ENCODE measurements at places on chromosomes 13 and 19.

DNA sequence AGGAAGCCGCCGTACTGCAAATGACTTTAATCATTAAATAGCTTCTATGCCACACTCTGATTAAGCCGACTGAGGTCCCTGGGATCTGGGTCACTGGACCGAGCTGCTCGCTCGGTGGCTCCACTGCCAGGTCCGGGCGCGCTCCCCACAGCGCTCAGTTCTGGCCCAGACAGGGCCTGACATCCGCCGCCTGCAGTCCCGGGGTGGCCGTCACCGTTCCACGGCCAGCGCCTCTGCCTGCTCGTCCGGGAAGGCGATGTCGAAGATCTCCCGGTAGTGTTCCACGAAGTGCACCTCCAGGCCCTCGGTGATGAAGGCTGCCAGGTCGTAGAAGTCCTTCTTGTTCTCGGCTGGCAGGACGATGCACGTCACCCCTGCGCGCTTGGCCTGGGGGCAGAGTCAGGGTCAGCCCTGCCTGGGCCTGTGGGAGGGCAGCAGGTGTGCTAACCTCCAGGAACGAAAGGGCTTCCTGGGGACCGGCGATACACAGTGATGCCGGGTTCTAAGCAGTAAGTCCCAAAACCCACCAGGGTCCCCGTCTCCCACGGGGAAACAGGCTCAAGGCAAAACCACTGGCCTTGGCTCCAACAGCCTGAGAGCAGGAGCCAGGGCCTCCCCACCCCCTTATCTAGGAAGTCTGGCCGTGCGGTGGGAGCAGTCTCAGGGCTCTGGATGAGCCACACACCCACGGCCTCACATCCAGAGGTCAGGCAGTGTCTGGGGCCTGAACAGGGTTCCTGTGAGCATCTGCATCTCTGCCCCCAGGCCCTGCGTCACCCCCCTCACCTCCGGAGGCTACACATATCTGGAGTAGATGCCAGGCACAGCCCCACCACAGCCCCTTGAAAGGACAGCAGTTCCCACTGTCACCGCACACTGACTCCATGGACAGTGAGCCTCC lies 2.0 kb downstream of the RPL36 start:
- DNase-seq, result no peak

DNA sequence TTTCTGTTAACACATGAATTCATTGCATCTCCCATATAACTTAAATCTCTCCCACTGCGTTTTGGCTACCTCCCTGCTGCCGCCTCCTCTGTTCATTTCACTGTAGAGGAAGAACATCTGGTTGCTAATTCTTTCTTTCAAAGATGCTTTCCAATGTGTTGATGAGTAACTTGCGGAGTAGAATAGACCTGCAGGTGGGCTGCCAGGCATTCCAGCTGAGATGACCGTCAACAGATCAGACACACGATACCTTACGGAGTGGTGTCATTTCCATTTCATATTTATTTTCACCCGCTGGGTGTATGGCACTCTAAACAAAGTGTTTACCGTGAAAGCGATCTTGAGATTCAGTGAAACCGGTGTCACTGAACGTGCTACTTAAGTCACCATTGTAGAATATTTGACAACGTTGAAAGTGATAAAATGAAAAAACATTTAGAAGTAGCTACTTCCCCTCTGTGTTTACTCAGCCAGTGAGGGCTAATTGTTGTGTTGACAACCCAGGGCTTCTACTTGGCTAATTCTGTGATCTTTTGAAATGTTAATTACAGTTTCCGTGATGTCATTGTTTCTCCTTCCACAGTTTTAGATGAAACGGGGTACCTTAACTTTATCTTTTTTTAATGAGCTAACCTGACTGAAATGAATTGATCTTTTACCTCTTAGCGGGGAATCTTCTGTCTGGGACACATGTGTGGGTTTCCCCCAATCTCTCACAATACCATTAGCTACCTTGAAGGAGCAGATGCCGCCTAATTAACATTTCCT lies 228.5 kb upstream of the ARGLU1 start:
- DNase-seq, result no peak

GRCh38 chr13:105037110-105037509 lies 1498.4 kb downstream of the EFNB2 start:
- no peak for DNase-seq

- no peak for DNase-seq
Measured at GRCh38 chr13:44853641-44854040, 135.6 kb downstream of the NUFIP1 start.

DNA sequence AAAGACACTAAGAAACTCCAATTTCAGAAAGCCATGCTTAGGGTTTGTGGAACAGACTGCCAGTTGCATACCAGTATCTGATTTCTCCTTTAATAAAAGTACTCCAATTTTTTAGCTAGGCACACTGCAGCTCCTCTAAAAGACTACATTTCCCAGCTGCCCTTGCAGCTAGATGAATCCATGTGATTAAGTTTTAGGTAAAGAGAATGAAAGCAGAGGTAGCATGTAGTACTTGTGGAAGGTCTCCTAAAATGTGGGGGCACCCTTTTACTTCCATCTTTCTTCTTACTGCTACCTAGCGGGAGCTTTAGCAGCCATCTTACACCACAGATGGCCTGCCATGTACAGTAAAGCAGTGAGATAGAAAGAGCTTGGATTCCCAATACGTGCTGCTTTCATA lies 33.0 kb upstream of the TSC22D1 start:
- DNase-seq, result no peak

GRCh38 chr19:1402411-1403070 lies 1.2 kb upstream of the GAMT start:
- no peak for DNase-seq

DNA sequence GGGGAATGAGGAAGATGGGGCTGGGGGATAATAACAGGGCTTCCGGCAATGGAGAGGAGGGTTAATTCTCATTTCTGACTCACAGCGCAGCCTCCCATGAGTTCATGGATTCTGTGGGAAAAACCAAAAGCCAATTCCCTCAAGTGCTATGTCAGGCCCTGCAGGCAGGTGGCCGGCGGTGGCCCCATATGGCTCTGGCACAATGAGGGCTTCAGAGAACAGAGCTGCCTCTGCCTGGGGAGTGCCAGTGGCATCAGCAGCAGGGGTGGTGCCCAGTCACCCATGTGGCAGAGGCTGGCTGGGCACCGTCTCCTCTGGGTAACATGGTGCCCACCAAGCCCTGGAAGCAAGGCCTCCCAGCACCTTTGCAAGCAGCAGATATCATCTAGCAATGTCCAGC lies 69.1 kb downstream of the ALOX5AP start:
- no peak for DNase-seq

DNA sequence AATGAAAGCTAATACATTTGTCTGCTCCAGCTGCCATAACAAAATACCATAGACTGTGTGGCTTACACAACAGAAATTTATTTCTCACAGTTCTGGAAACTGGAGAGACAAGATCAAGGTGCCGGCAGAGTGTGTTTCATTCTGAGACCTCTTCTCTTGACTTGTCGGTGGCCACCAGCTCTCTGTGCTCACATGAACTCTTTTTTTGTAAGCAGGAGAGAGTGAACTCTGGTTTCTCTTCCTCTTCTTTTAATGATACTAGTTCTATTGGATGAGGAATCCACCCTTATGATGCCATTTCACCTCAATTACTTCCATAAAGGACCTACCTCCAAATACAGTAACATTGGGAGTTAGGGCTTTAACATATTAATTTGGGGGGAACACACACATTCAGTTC lies 11.7 kb downstream of the KCTD12 start:
- DNase-seq, result no peak

DNA sequence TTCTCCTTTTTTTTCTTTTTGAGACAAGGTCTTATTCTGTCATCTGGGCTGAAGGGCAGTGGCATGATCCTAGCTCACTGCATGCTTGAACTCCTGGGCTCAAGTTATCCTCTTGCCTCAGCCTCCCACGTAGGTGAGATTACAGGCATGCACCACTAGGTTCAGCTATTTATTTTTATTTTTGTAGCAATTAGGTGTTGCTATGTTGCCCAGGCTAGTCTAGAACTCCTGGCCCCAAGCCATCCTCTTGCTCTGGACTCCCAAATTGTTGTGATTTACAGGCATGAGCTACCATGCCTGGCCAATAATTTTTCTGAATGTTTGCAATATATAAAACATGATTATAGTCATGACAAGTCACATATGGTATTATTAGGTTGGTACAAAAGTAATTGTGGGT lies 161.1 kb upstream of the ATXN8OS start:
- DNase-seq, result no peak

DNA sequence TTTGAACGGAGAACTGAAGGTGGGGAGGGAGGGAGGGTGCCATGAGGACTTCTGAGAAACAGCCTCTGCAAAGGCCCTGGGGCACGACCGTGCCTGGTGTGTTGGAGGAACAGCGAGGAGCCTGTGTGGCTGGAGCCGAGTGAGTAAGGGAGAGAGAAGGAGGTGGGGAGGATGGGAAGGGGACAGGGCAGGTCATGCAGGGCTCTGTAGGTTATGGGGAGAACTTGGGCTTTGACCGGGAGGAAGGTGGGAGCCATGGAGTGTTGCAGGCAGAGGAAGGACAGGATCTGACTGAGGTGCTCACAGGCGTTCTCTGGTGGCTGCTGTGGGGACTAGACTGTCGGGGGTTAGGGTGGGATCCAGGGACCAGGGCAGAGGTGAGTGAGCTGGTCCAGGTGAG lies 6.7 kb downstream of the MPND start:
- DNase-seq, result no peak
